Stimulated activated CD8-positive, alpha-beta memory T cell treated with anti-CD3 and anti-CD28 coated beads, Interleukin-12 subunit alpha, Interleukin-12 subunit beta, amount 100 ng/mL, for 1 hour (primary cell): ENCODE measurements at places on chromosomes 12 and 14.

- no peak for DNase-seq
Observed at GRCh38 chr12:75505706-75506312, 5.6 kb downstream of the KRR1 start.

GRCh38 chr14:90617961-90618360 is 198.3 kb downstream of the TTC7B start:
- no peak for DNase-seq

DNA sequence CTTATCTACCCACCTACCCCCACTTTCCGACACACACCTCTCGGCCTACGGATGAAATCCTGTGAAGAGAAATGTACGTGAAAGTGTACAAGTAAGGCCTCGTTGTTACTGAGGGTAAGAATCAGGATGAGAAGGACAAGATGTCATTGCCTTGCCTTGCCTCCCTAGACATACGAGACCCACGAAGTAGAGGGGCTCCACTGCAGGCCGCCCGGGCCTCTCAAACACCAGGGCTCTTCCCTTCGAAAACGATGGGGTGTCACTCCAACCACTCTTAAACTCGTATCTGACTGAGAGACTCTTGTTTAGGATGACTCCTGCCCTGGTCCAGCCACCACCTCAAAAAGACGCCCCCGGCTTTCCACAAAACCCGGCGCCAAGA is 498 bp downstream of the RACGAP1 start:
- DNase-seq: no peak

DNA sequence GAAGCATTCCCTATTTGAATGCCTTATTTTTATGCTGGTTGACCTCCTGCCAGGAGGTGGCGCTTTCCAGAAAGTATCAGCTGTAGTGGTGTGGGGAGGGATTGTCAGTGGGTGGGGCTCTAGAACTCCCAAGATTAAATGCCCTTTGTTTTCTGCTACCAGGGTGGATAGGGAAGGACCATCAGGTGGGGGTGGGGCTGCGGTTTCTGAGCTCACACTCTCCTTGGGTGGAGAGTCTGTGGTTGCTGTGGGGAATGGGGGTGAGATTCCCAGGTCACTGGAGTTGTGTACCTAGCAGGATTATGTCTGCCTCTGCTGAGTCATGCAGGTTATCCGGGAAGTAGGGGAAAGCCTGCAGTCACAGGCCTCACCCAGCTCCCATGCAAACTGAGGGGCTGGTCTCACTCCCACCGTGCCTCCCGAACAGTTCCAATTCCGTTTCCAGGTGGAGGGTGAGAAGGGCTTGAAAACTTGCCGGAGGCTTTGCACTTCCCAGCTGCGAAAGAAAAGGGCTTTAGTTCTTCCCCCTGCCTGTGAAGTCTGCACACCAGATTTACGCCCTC is 68.3 kb downstream of the ALG10B start:
- no peak for DNase-seq

DNA sequence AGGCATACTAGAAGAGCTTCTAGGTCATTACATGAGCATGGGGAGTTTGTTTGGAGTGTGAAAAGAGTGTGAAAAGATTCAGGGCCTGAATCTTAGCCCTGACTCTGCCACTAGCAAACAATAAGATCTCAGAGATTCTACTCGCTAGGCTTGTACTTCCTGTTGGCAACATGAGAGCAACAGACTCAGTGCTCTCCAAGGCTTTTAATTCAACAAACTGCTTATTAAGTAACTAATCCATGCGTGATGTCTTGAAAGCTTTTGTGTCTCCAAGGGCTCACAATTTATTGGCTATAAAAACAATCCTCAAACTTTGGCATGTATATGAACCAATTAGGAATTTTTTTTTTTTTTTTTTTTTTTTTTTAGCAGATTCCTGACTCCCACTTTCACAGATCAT is 105.1 kb downstream of the STXBP6 start:
- no peak for DNase-seq

DNA sequence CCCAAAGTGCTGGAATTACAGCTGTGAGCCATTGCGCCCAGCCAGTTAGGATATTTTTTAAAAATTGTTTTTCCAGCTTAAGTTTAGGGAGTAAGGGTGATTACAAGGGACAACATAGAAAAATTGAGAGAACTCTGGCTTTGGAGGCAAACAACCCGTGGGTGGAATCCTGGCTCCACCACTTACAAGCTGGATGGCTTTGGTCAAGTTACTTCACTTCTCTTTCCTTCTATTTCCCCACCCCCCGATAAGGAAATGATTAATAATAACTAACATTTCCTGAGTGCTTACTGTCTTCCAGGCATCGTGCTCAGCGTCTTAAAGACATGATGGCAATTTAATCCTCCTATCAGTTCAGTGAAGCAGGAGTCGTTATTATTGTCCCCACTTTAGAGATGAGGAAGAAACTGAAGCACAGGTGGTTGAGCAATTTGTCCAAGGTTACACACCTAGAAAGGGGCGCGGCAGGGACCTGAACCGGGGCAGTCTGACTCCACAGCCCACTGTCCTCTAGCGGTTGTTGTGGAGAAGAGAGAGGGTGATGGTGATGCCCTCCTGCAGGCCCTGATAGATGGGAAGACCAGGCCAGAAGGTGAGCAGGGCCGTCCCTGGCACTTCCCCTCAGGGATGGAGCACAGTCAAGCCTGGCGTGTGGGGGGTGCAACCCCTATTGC is 16.7 kb upstream of the FAIM2 start:
- DNase-seq: no peak

DNA sequence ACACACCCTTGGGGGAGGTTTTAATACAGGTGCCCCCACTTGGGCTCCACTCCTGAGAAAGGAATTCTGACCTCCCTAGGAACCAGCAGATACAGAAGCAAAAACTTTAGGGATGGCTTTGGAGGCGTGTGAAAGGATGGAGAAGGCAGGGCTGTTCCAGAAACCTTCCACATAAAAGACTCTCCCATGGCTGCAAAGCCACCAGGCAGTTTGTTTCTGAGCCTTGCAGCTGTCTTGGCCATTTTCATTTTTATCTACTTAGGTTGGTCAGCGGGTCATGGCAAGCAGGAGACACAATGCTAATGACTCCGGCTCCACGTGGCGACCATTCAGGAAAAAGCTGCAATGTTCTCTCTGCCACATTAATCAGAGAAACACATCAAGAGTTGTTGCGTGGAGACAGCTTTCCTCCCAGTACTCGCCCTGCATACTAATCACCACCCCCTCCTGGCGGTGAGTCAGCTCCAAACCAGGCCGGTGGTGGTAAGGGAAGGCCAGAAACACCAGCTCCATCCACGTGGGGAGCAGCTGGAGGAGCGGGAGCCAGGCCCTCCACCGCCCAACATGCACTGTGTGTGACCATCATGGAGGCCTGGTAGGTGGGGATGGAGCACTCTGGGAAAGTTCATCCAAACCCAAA is 30.9 kb upstream of the IRF2BPL start:
- DNase-seq: no peak

DNA sequence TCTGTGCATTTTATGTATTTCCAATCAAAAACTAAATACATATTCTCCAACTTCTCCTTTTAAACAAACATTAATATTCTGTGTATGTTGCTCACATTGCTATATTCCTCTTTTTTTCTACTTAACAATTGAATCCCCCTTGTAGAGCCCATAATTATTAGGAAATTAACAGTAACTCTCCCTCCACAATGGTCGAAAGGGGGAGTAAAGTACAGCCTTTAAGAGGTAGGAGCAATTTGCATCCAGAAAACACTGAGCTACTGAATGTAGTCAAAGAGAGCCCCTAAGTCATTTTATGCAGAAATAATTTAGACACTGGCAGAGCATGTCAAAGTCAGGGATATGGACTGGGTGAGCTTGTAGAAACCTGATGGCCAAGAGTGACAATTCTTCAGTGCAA is 57.2 kb upstream of the SCN8A start:
- no peak for DNase-seq

DNA sequence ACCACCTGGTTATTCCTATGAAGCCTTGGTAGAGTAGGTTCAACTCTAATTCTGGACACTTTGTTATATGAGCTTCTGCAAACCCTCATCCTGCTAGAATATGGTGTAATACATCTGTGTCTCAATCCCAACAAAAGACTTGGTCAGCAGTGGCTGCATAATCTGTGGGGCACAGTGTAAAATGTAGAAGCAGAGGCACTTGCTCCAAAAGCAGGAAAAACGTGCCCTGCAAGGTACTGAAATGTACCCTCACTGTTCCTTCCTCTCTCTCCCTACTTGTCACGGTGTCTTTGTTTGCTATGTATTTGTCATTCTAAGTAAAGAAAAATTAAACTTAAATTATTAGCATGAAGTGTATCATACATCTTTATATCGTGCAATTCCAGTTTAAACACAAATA is 267.9 kb downstream of the BCL11B start:
- DNase-seq: no peak

GRCh38 chr12:22653075-22653474 is 28.1 kb downstream of the ETNK1 start:
- DNase-seq: no peak

DNA sequence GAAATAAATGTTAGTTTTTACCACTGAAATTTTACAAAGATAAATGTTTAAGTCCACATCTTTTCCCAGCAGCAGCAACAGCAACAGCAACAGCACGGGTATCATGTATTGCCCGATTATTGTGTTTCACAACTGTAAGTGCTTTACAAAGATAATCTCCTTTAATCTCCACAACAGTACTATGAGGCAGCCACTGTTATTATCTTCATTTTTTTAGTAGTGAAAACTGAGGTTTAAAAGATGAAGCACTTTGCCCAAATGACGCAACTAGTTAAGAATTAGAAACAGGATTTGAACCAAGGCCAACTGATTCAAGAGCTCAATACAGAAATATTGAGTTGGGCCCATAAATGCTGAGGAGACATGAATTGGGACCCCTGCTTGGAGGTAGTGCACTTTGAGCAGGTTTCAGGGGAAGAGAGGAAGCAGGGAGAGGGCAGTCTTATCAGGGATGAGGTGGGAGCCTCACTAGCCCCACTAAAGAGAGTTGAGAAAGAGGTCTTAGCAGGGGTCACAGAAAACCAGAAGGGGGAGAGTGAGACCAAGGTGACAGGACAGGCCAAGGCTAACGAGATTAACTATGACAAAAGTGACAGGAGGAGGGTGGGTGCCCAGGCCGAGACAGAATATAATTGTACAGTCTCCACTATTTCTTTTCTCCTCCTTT is 15.3 kb downstream of the KRT2 start:
- DNase-seq: no peak

DNA sequence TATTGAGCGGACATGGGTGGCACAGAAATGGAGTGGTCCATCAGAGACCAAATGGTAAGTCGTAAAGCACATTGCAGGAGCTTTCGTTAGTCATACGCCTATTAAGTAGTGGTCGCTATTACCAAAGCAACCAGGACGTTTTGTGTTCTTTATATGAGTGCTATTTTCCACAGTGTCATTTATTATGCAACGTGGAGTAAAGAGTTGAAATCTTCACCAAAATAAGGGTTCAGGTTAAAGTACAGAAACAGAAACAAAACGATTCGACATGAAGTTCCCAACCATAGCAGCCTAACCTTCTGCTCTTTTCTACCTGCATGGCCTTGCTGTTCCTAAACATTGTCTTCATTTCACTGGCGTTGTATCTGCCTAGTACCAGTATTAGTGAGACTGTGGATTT is 20.1 kb upstream of the FGD4 start:
- no peak for DNase-seq

GRCh38 chr14:87696485-87696884 is 296.5 kb downstream of the GALC start:
- no peak for DNase-seq

GRCh38 chr12:26309634-26310033 is 114.3 kb downstream of the SSPN start:
- no peak for DNase-seq

- no peak for DNase-seq
Observed at GRCh38 chr12:119207063-119207560, 28.4 kb downstream of the HSPB8 start.

DNA sequence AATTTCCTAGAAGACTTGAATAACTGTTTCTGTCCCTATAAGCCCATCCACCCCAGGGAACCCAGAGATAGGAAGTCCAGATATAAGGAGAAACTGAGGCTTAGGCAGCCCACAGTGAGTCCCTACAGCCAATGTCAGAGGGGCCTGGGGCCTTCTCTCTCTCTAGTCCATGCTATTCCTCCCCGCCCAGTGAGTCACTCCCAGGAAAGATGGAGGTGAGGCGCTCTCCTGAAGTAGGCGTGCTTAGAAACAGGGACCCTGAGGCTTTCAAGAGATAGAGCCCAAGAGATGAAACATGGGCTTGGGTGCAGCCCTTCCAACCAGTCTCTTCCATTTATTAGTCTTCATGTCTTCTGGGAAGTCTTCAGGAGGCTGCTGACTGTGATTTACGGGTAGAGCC is 2.3 kb upstream of the SMUG1 start:
- DNase-seq: no peak

DNA sequence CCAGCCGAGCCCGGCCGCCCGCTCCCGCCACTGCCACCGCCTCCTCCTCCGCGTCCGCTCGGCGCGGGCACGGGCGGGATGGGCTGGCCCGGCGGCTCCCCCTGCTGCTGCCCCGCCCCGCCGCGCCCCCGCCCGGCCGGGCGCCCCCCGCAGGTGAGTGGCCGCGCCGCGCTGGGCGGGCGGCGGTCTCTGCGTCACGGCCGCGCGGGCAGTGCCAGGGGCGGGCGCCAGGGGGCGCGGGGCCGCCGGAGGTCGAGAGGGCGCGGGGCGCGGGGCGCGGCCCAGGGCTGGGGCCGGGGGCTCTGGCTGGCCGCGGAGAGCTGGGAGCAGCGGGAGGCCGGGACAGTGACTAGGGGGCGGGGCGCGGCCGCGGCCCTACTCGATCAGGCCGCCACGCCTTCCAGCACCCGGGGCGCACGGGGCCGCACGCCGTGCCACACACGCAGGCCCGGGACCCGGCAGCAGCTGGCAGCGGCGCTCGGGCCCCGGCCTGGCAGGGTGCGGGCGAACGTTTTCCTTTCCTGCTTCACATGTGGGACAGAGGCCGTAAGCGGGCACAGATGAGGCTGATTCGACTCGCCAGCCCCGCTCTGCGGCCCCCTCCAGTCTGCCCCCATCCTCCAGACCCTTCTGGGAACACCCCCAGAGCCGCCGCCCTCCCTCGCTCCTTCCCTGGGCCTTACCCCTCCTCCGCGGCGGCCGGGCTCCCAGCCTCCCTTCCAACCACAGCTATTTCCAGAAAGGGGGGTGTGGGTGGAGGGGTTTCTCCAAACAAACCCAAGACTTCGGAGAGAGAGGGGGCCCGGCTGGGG is 2.4 kb upstream of the TNS2 start:
- peak; percentile 36 for DNase-seq

DNA sequence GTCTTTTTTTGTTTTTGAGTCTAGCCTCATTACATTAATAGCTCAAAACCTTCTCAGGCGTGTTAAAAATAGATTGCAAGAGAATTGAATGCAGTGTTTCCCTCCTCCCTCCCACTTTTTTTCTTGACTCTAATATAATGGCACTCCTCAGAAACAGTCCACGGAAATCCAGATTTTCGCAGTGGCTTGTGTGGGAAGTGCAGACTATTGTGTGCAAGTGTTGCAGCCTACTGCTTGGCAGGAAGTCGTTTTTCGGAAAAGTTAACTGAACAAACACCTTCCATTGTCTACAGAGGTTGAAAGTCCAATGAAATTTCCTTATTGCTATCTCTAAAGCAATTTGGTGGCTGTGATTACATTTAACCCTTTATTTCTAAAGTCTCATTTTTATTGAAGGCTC is 147.9 kb upstream of the E2F7 start:
- no peak for DNase-seq

- DNase-seq: no peak
Observed at GRCh38 chr12:107468182-107468581, 217.4 kb upstream of the PWP1 start.
